Renal pelvis (tissue), 12 donors: ENCODE measurements at places on chromosomes 1 and 21. TPM values are rescaled to one million over a fixed set of nuclear protein-coding genes. Genes with fewer than 3 reads are reported as not detected.

Gene SLC25A34
- polyA plus RNA-seq: 3.4 TPM

Gene TGFB2
- polyA plus RNA-seq: 14.2 TPM

Gene KCNK1
- polyA plus RNA-seq: 9.0 TPM

Gene OR2L5
- not detected for polyA plus RNA-seq

Gene HSD11B1
- 0.14 TPM for polyA plus RNA-seq

Gene BCL2L15
- polyA plus RNA-seq: 0.88 TPM

Gene RIPK4
- polyA plus RNA-seq: 19.9 TPM

DNA sequence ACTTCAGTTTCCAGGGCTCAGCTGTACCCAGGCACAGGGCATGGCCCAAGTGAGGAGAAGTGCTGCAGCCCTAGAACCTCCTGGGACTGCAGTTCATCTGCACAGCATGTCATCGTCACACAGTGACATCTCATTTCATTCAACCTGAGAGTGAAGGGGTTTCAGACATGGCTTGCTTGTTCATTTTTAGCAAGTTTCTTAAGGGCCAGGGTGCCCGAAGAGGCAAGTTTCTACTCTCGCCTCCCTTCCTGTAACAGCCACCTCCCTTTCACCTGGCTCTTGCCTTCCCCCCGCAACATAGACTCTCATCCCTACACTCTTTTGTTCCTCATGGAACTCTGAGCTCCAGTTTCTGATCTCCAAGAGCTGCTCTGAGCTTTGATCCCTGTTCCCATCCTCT is 108.1 kb downstream of the C1orf21 start:
- DNase-seq: no peak

GRCh38 chr1:229139331-229140118 is 131.4 kb upstream of the RAB4A start:
- no peak for DNase-seq

GRCh38 chr1:6625584-6626149 is 999 bp downstream of the THAP3 start:
- no peak for DNase-seq

DNA sequence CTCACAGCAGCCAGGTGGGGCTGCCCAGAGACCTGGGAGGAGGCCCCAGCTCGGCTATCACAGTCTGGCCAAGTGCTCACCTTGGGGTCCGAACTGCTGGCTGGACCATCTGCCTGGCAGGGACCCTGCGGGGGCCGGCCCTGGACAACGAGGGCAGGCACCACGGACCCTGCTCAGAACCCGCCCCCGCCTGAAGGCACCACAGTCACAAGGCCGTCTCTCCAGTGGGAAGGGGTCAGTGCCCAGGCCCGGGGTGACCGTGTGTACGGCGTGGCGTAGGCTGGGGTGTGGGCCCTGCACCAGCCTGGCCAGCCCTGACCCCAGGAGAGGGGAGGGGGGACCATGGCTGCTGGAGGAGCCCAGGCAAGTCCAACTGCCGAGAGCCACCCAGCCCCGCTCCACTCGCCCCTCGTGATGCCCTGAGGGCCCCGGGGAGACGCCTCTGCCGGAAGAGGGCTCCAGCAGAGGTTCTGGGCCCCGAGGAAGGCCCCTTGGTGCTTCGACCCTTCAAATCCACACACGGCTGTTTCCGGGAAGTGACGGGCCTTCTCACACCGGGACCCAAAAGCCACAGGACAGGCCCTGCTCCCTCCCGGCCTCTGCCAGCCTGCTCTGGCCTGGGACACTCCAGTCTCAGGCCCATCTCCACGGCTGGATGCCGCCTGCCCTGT is 11.2 kb upstream of the RNF223 start:
- no peak for DNase-seq

- no peak for DNase-seq
Observed at GRCh38 chr1:159084152-159084551, 7.6 kb upstream of the AIM2 start.

- DNase-seq: no peak
Observed at GRCh38 chr1:63987014-63987627, 213.3 kb downstream of the ROR1 start.

DNA sequence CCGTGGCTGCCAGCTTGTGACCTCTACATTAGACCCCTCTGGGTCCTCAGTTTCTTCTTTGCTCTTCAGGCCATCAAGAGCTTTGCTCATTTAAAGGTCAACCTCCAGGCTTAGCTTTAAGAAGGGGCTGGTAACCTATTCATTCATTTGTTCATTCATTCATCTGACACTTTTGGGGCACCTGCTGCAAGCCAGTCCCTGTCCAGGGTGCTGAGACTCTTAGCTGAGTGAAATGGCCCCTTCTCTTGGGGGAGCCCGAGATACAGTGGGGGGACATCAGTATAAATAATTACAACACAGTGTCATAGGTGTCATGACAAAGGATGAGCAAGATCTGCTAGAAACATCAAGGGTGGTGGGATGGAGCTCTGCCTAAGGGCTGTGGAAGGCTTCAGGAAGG is 10.5 kb upstream of the TTC4 start:
- no peak for DNase-seq

DNA sequence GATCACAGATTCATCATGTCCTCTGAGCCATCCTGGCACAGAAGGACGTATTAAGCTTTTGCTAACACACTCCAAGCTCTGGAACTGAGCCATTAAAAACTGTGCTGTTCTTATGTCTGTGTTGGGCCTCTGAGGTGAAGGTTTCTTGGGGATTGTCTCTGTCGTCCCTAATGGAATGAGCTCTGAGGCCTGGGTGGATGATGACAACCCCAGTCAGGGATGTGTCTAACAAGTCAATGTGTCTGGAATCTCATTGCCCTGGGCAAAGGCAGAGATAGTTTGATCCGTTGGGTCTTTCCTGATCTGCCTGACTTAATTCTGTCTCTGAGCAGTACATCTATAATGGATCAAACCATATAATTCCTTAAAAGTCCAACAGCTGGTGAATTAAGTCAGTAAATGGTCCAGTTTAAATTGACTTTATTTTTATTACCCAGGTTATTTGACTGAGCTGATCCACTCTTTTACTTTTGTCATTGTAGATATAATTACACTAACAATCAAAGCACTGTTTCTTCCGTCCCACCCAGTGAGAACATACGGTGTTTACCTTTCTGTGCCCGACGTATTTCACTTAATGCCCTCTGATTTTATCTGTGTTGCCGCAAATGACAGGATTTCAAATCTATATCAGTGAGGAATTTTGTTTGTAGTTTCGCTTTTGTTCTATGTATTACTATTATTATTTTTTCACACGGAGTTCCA is 38.8 kb upstream of the OR2B11 start:
- no peak for DNase-seq

DNA sequence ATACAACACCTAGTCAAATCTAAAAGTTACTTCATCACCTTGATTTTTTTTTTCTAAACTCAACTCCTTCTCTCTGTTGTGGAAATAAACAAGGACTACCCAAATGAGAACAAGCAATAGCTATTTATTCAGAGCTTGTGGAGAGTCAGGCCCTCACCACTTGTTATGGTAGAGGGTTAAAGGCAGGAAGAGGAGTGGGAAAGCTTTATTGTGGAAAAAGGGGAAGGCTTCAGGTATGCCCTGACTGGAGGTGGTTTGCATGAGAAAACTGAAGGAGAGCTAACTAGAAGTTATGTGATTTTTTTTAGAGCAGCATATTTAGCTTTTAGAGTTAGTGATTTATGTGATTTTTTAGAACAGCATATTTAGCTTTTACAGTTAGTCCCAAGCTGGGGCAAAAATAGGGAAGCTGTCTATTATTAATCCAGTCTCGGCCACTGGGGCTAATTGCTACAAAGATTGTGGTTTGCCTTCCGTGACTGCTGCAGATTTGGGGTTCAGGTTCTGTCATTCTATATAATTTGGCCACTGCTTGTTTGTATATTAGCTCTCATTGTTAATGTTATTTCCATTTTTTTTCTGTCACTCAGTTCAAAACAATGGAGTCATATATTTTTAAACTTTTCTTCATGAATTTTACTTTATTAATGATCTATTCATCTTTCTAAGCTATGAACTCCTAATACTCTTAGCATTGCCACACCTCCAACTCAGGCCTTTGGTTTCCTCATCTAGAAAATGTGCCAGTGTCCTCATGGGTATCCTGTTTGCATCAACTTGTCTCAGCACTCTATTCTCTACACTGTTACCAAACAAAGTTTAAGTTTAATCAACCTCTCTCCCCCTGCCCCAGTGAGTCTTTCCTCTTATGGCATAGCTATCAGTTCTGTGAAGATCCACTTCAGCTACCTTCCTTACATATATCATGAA is 713.0 kb downstream of the BRINP3 start:
- no peak for DNase-seq

- DNase-seq: no peak
Observed at GRCh38 chr1:87977145-87977544, 648.5 kb downstream of the LMO4 start.

DNA sequence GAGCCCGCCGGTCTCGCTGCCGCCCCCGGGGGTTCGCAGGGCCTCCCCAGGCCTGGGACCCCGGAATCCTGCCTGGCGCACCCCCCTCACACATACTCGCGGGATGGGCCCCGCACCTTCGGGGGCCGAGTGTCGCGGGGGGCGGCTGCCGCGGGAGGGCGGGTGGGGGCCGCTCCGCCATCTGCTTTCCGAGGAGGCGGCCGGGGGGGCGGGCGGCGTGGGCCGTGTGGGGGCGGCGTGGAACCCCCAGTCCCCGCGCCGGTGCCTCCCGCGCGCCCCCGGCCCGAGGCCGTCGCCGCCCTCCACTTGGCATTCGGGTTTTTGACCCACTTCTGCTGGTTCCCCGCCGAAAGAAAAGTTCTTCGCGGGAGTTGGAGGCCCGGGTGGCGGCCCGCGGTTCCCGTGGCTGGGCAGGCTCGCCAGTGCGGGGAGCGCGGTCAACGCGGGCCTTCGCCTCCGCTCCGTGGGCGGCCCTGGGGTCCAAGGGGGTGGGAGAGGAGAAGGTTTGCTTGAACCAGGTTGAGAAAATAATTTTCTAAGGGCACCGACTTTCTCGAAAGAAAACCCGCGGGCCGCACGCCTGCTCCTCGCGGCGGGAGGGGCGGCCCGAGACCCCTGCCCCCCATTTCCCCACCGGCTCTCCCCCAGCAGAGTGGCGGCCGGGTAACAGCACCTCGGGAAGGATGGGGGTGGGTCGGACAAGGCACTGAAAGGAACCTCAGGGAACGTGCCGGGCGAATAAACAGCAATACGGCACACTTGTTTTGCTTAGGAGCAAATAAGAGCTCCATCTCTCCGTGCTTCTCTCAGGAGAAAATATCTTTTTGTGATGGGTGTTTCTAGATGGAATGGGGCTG is 1.6 kb downstream of the PHF13 start:
- no peak for DNase-seq

DNA sequence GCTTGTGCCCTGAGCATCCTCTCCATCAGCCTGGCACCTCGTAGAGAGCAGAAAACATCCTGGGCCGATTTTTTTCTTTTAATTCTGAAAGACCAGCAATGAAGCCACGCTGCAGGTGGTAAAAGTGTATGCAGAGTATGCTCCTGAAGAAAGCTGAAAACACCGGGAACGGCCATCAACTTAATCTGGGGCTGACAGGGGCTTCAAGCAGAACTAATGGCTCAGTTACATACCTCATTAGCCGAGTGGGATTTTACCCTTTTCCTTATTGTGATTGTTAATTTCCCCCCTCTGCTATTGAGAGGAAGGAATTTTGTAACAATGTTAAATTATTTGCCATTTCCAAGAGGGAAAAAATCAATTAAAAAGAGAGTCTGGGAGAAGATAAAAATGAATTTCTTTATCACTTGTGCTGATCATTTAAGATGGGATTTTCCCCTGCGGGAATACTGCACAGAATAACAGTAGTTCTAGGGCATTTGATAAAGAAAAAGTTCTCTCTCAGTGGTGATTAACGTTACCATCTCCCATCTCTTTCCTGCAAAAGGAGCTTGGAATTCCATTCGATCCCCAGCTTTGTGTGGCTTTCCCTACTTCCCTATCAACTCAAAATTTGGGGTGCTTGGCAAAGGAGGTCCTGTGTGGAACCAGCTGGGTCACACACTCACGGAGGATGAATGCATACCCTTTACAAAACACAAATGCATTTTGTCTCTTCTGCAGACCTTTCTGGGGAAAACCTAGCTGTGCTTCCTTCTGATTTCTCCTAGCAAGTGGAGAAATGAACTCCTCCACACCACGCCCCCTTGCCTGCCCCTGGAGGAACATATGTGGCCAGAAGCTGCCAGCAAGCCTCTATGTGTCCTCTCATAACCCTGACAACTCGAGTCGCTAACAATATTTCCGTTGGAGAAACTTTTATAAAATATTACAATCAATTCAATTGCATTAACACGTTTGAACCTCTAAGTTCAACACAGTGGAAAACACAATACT is 70.9 kb downstream of the RRAGC start:
- DNase-seq: no peak

DNA sequence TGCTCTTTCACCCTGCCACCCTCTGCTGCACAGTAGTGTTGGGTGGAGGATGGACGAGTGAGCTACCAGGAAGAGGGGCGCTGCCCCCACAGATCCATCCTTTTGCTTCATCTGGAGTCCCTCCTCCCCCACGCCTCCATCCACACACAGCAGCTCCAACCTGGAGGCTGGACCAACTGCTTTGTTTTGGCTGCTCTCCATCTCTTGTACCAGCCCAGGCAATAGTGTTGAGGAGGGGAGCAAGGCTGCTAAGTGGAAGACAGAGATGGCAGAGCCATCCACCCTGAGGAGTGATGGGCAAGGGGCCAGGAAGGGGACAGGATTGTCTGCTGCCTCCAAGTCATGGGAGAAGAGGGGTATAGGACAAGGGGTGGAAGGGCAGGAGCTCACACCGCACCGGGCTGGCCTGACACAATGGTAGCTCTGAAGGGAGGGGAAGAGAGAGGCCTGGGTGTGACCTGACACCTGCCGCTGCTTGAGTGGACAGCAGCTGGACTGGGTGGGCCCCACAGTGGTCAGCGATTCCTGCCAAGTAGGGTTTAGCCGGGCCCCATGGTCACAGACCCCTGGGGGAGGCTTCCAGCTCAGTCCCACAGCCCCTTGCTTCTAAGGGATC is 8.5 kb downstream of the CHRNB2 start:
- DNase-seq: no peak
